ENCODE measurements at places on chromosomes 13 and 19.

DNA sequence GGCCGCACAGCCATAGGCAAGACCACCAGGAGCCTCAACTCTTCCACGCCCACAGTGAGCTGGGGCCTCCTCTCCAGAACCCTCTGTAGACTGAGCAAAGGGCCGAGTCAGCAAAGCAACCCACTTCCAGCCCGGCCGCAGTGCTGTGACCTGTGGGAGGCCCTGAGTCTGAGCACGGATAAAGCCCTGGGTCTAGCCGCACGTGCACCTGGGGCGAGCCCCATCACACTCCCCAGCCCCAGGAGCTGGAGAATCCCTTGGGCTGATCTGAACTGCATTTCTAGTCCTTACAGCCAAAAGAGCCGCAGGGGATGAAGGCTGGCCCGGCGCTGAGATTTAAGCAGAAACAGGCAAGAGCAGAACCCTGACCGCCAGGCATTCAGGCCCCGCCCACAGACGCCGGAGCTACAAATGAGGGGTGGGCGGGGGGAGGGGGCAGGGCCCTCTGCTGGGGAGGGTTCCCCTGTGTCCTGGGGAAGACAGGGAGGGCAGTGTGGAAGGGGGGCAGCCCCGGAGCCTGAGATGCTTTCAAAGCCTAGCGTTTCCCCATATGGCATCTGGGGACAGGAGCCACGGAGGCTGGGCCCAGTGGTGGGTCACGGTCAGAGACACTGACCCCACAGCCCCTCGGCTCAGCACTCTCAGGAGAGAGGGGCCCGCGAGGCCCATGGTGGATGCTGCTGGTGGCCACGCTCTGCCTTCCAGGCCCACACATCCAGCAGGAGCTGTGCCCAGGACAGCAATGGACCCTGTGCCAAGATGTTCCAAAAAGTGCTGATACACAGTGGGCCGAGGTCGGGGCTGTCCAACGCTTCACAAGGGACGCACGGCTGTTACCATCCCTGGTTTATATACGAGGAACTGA is 4.9 kb downstream of the TMEM259 start:
- no peak for DNase-seq

- DNase-seq: no peak
Measured at GRCh38 chr19:53374288-53374687, 8.8 kb downstream of the ZNF525 start.

DNA sequence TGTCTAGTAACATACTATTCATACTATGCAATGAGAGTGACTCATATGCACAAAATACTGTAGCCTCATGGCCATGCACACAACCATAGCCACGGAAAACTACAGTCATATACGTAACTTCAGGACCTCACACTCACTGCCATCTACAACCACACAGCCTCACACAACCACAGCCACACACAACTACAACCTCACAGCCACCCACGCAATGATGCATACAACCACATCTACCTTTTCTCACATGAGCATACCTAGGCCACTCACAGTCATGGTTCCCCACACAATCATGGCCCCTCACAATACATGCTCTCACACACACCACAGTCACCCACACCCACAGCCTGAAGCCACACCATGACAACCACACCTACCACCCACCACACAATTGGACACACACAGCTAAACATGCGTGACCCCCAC is 8.7 kb upstream of the TNFSF14 start:
- DNase-seq: peak; percentile 84

- DNase-seq: no peak
Measured at GRCh38 chr13:48783181-48783630, 129.5 kb downstream of the CYSLTR2 start.

- DNase-seq: no peak
Measured at GRCh38 chr13:43270130-43270830, 246.9 kb downstream of the DNAJC15 start.

Data from stimulated activated CD8-positive, alpha-beta memory T cell treated with anti-CD3 and anti-CD28 coated beads, Interleukin-4, amount 100 ng/mL, for 48 hours (primary cell).